ENCODE measurements at places on chromosomes 2 and 18. TPM values are rescaled to one million over a fixed set of nuclear protein-coding genes. Genes with fewer than 3 reads are reported as not detected.
A peak's percentile ranks its signal among the peaks of the same experiment; 100 is the strongest.

DNA sequence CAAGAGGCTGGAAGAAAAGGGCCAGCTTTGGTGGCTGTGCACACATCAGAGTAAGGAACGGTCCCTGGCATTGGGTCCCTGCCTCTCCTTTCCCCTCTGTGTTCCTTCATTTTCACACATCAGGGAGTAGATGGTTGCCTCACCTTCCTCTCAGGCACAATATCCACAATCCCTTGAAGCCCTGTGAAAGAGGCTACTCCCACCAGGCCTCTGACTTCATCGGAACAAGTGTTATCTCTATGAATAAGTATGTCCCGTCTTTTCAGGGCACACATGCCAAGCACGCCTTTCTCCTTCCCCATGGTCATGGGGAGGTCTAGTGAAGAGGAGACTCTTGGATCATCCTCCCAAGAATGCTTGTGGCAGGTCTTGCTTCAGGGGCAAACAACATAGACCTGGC, 61.2 kb upstream of the LMAN1 start:
- no peak overlapping the region for H3K4me3 ChIP-seq
- peaks cover 44% of the 10 kb centered on the region for H3K27me3 ChIP-seq
- no peak for DNase-seq
- no peaks in the 10 kb centered on the region for H3K36me3 ChIP-seq
- H3K4me1 ChIP-seq: no peaks in the 10 kb centered on the region

DNA sequence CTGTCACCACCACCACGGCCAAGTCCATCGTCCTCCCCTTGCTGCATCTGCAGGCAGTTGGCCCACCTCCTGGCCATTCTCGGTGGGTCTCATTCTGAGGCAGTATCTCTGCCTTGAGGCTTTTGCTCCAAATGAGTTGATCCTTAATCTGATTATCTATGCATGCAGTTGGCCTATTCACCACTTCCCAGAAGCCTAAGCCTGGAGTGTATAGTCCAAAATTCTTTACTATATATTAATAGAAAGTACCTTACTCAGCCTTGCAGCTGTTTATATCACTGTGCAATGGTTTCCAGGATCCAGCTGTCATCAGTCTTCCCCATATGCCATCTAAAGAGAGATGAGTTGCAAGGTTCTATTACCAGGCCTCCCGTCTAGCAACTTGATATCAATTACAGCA, 292.4 kb downstream of the SS18 start:
- no peaks in the 10 kb centered on the region for H3K36me3 ChIP-seq
- DNase-seq: no peak
- H3K4me3 ChIP-seq: no peak overlapping the region
- no peaks in the 10 kb centered on the region for H3K4me1 ChIP-seq
- H3K27ac ChIP-seq: no peak overlapping the region

GRCh38 chr2:68388358-68388757, 23.3 kb downstream of the PLEK start:
- peaks cover 31% of the 10 kb centered on the region for H3K27me3 ChIP-seq
- H3K36me3 ChIP-seq: no peaks in the 10 kb centered on the region
- no peaks in the 10 kb centered on the region for H3K4me1 ChIP-seq
- no peak overlapping the region for H3K27ac ChIP-seq

Gene CLIP4
- 107 TPM for total RNA-seq

Gene CYS1
- total RNA-seq: 0.43 TPM

Gene C2orf78
- total RNA-seq: not detected

GRCh38 chr18:65081786-65082185, 669.0 kb upstream of the CDH7 start:
- DNase-seq: no peak
- H3K4me3 ChIP-seq: no peak overlapping the region
- H3K27ac ChIP-seq: no peak overlapping the region
- no peaks in the 10 kb centered on the region for H3K4me1 ChIP-seq

DNA sequence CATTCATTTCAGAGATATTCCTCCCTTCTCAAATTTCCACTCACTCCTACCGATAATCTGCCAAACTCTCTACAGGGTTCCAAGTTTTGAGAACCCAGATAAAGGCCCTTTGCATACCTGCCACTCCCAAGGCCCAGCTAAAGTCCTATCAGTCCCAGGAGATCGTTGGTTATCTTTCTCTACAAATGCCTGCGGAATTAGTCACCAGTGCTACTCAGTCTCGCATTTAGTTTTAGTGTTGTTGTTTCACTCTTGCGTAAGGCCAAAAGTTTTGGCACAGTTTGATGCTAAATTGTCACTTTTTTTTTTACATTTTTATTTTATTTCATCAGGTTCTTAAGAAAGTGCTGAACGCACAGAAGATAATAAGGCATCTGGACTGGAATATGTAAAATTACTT, 29.2 kb upstream of the SETBP1 start:
- no peaks in the 10 kb centered on the region for H3K36me3 ChIP-seq
- peak; percentile 58 for DNase-seq
- peaks cover 44% of the 10 kb centered on the region for H3K4me1 ChIP-seq
- H3K4me3 ChIP-seq: no peak overlapping the region
- no peaks in the 10 kb centered on the region for H3K27me3 ChIP-seq

DNA sequence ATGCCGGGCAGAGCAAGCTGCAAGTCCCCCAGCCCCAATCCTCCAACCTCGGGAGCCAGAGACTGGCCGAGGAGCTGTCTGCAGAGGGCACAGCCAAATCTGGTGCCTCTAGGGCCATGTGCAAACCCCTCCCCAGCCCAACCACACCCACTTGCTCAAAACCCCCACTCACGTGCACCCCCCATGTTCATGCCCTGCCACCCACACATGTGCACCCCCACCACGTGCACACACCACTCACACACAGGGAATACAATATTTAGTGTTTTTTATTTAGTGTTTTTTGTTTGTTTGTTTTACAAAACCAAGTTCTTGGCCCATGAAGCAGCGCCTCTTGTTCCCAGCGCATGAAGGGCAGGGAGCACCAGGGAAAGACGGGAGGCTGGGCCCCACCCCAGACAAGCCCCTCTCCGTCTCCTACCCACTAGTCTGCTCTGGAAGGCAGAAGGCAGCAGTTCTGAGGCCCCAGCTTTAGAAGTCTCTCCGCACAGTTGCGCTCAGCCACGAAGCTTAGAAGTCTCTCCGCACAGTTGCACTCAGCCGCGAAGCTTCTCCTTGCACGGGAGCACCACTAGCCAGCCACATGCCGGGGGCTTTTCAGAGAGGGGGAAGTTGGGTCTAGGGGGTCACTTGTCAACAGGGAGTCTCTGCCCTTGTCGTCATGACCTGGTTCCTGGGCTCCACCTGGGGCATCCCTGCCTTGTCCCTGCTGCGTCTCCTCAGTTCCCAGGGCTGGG, 276.1 kb upstream of the HDAC4 start:
- H3K27ac ChIP-seq: no peak overlapping the region
- H3K36me3 ChIP-seq: no peaks in the 10 kb centered on the region
- no peaks in the 10 kb centered on the region for H3K4me1 ChIP-seq
- DNase-seq: no peak

All from PC-9 (cell line).